H7 (cell line): ENCODE measurements at places on chromosomes 1 and 21. TPM values are rescaled to one million over a fixed set of nuclear protein-coding genes. Genes with fewer than 3 reads are reported as not detected.

- no peak for DNase-seq
Observed at GRCh38 chr1:151106894-151107293, 36.3 kb downstream of the GABPB2 start.

DNA sequence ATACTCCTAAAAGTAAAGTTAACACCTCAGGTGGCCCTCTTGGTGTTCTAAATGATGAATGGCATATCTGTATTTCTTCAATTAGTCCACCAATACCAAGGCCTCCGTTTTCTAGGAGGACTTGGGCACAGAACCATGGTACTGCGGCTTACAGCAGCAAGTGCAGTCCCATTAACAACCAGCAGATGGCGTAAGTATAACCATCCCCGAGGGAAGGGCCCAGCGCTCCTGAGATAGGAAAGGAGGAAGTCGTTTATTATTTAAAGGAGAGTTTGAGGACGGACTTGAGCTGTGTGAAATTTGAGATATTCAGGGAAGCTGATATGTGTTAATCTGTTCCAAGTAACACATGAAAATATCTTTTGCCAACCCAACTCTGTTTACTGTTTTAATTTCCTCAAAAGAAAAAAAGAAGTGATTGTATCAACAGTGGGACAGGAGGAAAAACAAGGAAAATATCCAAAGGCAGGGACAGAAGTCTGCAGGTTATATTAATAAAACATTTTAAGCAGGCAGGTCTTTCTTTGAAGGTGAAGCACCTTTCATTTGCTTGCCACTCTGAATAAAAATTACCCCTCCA, 37.7 kb upstream of the KCNJ15 start:
- DNase-seq: peak; percentile 67

Gene SPATA46
- total RNA-seq: not detected in 2 replicates

Gene ACTA1
- total RNA-seq: 0.67 and 1.8 TPM in 2 replicates

Gene UBE4B
- 88.1 and 91.5 TPM in 2 replicates for total RNA-seq

DNA sequence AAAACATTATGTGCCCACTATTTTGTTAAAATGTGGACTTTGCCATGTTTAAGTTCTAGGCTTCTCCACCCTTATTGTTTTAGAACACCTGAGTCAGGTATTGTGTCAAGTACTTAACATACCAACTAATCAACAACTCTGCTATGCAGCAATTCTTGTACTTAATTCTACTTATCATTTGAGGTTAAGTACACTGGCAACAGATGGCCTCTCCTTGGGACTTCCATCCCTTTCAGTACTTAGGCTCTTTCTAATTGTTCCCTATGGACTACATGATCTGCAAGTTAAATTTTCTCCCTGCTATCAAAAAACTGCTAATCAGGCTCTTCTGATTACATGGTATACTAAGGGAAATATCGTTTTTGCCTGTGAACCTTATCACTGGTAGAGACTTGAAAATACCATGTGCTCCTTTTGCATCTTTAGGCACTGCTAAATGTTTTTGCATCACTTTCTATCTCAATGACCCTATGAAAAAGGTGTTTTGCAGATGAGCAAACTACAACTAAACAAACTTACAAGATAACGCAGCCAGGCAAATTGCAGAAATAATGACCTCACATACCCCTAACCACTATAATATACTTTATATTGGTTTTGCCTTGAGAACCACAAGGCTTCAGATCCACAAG, 18.9 kb downstream of the SFPQ start:
- no peak for DNase-seq

DNA sequence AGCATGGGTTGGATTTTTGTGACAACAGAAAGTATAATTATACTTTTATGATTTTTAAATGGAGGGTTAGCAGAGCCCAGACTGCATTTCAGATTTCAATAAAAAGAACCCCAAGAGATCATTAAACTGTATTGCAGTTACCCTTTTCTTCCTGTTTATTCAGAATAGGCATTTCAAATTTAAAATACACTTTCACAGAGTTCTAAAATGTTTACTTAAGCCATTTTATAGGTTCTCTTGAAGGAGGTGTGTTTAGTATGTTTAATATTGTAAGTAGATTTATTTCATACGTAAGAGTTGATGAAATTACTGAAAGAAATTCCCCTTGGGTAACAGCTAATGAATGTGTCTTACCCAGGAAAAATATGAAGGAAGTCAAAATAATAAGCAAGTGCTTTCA, 17.4 kb downstream of the UAP1 start:
- no peak for DNase-seq

Gene IL6R
- total RNA-seq: 8.6 and 10.3 TPM in 2 replicates

DNA sequence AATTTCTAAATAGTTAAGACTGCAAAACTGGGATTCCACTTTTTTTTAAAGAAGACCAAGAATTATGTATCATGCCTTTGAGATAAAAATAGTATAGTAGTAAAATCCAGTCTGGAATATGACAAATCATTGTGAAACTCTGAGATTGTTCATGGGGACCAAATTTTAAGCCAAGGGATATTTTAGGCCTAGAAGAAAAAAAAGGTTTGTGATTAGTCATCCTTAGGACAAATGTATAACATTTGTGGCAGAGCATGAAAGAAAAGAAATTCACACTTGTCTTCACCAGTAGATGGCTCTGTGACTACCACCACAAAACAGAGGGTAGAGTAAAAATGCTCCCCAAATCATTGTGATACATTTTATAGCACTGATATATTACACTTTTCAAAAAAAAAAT, 226.1 kb downstream of the KCTD3 start:
- no peak for DNase-seq

DNA sequence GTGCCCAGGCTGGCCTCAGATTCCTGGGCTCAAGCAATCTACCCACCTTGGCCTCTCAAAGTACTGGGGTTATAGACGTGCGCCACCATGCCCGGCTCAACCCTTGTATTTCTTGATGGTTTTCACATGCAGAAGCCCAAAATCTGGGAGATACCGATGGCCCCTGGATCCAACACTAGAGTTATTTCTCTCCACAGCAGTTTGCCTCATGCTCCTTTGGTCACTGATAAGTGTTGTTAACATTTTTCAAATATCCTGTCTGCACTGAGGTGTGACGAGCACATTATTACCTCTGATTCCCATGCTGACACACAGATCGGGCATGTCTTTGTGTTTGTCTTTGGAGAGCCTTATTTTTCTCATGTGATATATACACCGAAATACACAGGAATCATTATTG, 107.0 kb downstream of the KIF26B start:
- no peak for DNase-seq

DNA sequence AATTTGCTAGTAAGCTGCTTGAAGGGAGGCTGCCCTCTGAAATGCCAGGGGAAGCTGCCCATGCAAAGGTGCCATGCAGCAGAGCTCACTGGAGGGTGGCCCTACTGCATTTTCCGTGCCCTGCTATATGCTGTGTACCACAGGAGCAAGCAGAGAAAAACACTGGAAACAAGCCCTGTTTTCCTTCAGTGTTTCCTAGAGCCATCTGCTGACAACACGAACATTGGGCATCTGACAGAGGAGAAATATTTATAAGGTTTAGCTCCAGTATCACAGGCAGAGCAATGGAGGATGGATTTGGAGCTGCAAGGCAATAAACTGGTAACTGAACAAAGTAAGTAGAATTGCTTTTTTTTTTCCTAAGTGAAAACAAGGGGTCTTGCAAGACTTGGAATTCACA, 198.4 kb downstream of the USP25 start:
- DNase-seq: no peak

GRCh38 chr1:11700601-11701467, 9.3 kb downstream of the DRAXIN start:
- DNase-seq: peak; percentile 70

GRCh38 chr1:29426701-29427279, 190.5 kb downstream of the PTPRU start:
- DNase-seq: no peak

DNA sequence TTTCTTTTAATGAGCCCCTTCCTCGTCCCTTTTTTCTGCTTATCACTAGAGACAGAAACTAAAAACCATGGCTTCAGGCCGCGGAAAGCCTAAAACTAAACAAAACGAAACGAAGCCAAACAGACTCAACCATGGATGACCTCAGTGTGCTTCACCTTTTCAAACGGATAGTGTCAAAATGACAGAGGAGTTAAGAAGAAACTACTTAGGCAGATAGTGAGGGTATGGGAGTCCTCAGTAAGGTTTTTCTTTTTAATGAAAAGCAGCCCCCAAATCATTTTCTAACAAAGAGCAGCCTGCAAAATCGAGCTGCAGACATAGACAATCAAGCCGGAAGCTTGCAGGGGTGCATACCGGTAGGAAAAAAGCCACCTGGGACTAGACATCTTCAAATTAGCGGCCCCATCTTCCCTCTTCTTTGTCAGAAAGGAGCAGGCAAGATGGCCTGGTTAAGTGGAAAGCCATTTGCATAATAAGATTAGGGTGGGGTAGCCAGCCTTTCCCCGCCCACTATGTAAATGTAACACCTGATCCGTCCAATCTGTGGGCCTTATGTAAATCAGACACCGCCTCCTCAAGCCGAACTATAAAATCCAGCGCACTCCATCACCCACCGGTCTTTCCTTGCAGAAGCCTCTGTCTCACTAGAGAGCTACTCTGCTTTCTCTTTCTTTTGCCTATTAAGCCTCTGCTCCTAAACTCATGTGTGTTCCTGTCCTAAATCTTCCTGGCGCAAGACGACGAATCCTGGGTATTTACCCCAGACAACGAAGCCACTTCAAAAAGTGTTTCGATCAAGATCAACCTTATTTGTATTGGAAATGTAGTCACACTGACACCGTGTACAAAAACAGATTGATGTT, 6.2 kb upstream of the ERO1B start:
- DNase-seq: peak; percentile 69

Gene ADGRL2
- 94.0 and 112 TPM in 2 replicates for total RNA-seq

Gene TRIM46
- 9.9 and 11.1 TPM in 2 replicates for total RNA-seq

GRCh38 chr21:34363733-34364132, at the start of gene KCNE2:
KCNE2 (plus strand) TSS chr21:34364006; CDS start chr21:34370479, 6,473 bp downstream.
- no peak for DNase-seq

- DNase-seq: no peak
Observed at GRCh38 chr1:89799495-89799894, 21.3 kb upstream of the LRRC8D start.

Gene FAM72A
- total RNA-seq: 21.8 and 35.3 TPM in 2 replicates

DNA sequence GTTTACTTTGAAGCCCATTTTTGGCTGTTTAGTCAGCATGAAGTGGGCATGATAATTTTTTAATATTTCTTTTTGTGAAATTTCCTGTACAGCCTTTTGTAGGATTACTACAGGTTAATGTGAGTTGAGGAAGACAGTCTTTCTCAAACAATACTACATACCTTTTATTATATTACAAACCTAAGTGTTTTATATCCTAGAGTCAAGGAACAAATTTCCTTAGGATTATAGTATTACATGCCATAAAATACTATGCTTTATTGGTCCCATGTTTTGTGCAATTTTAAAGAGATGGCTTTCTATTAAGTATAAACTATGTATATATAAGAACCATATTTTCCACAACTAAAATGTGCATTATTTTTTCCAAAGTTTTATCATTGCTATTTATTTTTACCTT, 9.2 kb upstream of the CHAF1B start:
- no peak for DNase-seq

DNA sequence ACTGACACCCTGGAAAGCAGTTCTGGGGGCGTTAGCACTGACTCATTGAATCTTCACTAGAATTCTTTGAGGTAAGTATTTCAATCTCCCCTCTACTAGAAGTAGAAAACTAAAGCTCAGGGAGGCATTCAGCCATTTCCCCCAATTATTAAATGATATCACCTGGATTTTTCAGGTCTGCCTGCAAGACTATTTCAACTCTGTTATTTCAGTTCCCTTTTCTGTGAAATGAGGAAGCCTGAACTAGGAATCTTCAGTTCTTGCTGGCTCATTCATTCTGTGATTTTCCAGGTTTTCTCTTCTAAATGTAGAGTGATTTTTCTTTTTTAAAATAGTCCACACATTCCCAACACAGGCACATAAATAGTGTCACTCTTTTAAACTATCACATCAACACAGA, 337.0 kb upstream of the NR5A2 start:
- no peak for DNase-seq

DNA sequence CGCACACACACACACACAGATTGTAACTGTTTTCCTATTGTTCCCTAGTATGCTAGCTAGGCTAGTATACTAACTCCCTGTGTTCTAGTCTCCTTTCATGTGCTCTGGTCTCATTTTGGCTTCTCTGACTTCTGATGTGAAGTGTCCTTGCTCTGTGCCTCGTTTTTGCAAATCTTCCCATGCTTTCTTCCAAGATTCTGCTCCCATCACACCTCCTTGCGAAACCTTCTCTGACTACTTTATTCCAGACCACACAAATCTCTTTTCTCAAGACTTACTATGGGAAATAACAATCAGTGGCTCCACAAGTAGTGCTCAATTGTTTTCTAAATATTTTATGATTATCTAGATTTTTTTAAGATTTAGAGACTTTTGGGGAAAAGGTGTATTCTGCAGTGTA, 10.3 kb downstream of the PRRX1 start:
- no peak for DNase-seq

Gene SH3BGR
- 1.4 and 1.6 TPM in 2 replicates for total RNA-seq

Gene TNFAIP8L2
- 0.14 and 0.15 TPM in 2 replicates for total RNA-seq

GRCh38 chr1:109894823-109895719, 15.6 kb upstream of the CSF1 start:
- no peak for DNase-seq

GRCh38 chr1:66316464-66317247, 217.3 kb upstream of the SGIP1 start:
- DNase-seq: no peak

GRCh38 chr1:1019122-1019999, 559 bp upstream of the AGRN start:
- peak; percentile 99 for DNase-seq

Gene PROK1
- total RNA-seq: not detected in 2 replicates

Gene AKIRIN1
- 268 and 318 TPM in 2 replicates for total RNA-seq

GRCh38 chr1:234724516-234725176, 114.7 kb upstream of the IRF2BP2 start:
- DNase-seq: peak; percentile 70

DNA sequence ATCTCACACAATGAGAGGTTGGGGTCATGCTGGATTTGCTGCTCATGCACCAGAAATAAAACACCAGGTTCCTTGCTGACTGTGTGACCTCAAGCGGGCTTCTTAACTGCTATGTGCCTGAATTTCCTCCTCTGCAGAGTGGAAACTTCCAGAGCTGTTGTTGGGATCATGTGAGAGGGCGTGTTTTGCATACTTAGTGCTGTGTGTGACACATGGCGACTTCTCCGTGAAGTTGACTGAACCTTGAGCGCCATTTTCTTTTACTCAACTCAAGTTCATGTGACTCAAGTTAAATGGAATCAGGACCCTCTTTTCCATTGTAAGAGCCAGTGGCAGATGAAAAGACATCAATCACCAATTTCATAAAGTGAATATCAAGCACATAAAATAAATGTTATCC, 224.0 kb downstream of the KIF26B start:
- no peak for DNase-seq

GRCh38 chr1:239947801-239948200, 143.9 kb upstream of the FMN2 start:
- no peak for DNase-seq

- no peak for DNase-seq
Observed at GRCh38 chr1:99849413-99849743, 783 bp upstream of the AGL start.
